ENCODE measurements at places on chromosomes 7 and 10.

GRCh38 chr7:130298544-130299326 lies 5.8 kb downstream of the CPA4 start:
- DNase-seq: no peak

- no peak for DNase-seq
Observed at GRCh38 chr10:21141946-21142492, 244.9 kb upstream of the NEBL start.

DNA sequence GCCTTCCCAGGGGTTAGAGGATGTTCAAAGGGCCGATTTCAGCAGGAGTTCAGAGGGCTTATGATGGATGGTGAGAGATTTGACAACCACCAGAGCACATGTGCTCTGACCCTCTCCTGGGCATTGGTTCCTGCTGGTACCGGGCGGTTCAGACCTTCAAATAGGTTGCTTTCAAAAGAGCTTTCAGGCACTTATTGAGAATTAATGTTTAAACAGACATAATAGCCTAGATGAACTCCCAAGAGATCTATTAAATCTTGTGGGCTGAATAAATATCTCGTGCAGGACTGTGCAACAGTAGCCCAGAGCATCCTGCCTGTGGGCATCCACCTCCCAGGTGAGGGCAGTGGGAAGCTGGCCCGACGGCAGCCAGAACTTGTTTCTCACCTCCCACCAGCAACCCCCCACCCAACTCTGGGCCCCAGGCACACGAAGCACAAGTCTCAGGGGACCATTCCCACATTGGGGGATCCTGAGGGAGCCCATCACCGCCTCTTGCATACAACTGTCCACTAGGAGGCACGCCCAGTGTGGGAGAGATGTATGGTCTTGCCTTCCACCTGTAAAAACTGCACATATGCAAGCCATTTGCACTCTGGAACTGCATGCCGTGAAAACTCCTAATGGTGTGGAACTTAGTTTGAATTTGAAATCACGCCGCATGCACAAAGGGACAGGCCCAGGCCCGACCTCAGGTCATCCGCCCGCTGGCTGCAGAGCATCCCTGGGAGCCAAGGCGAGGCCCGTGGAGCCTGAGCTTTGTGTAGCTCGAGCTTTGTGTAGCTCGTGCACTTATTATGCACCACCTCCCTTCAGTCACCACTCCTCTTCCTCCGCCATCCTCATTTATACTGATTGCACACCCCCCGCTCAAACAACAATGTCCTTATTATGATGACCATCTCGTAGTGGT lies 147.8 kb downstream of the ADCY1 start:
- DNase-seq: no peak

GRCh38 chr7:107359520-107360316 lies 110.1 kb upstream of the GPR22 start:
- DNase-seq: peak; percentile 33

DNA sequence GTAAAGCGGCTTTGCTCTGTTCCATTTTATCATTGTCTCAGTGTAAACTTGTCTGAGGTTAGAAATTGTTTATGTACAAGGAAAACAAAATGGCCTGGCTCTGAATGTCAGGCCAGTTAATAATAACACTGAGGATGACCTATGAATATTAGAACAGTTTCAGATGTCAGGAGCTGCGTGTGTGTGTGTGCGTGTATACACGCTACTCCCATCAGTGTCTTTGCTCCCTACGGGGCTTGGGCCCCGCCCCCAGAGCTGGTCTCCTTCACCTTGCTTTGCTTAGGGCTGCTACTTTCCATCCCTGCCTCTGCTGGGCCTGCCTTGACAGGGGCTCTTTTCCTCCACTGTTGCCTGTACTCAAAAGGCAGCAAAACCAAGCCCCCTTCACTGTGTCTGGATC lies 142.3 kb upstream of the BET1 start:
- DNase-seq: peak; percentile 58

DNA sequence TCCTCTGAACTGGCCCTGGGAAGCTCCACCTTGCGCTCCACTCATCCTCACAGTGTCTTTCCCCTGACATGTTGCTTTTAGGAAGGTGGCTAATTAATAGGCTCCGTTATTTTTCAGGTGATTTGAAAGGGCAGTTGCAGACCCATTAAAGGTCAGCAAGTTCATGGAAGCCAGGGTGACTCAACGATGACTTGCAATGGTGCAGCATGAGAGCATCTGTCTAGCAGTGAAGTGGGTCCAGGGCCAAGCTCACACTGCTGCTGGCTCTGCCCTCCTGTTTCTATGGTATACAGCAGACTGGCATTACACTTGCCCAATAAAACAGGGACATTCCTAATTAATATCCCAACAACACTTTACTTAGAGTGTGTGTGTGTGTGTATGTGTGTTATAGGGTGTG lies 68.8 kb upstream of the WDR11 start:
- DNase-seq: no peak

DNA sequence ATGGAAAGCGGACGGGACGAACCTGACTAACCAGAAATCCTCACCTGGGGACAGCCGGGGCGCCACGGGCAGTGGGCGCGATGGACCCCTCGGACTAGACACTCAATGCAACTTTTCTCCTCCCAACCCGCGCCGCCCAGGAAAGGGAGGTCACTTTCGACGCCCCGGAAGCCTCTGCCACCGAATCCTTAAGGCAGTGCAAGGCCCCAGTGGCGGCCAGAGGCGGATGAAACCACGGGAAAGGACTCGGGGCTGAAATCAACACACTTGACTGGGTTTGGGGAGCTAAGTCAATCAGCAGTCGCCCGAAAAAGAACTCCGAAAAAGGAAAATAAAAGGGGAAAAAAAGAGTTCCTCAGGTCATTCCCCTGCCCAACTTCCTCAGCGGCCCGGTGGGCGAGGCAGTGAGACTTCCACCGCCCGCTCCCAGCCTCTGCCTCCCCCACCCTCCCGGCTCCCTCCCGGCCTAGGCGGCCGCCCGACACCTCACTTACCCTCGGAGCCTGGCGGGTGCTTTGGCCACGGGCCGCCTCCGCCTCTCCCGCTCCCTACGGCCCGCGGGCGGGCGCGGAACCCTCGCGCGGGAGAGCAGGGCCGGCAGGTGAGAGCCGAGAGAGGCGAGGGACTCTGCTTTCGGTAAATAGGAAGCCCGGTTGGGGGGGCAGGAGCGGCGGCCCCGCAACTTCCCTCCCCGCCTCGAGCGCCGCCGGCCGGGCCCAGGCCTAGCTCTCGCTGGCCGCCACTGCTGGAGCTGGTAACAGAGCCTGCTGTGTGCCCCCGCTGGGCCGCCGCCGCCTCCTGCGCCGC lies 518 bp downstream of the WAPL start:
- DNase-seq: peak; percentile 81

- no peak for DNase-seq
Observed at GRCh38 chr10:24674892-24675632, 48.6 kb downstream of the ARHGAP21 start.

DNA sequence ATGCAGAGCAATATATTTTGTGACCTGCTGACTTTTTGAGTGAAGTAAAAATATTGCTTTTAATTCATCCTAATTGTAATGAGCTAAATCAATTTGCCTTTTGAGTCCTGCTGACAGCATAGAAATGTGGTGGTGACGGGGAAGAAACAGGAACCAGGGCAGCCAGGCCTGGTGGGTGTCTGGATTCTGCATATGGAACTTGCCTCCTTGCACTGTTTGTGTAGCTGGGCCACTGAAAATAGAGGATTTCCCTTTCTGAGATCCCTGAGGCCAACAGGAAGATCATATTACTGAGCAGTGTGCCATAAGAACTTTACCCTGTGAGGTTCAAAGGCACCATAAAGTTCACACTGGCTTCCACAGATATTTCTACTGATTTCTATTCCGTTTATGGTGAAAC lies 488.4 kb upstream of the AKR1E2 start:
- DNase-seq: no peak

- DNase-seq: peak; percentile 83
Observed at GRCh38 chr7:99365318-99366141, 9.0 kb upstream of the ARPC1B start.

DNA sequence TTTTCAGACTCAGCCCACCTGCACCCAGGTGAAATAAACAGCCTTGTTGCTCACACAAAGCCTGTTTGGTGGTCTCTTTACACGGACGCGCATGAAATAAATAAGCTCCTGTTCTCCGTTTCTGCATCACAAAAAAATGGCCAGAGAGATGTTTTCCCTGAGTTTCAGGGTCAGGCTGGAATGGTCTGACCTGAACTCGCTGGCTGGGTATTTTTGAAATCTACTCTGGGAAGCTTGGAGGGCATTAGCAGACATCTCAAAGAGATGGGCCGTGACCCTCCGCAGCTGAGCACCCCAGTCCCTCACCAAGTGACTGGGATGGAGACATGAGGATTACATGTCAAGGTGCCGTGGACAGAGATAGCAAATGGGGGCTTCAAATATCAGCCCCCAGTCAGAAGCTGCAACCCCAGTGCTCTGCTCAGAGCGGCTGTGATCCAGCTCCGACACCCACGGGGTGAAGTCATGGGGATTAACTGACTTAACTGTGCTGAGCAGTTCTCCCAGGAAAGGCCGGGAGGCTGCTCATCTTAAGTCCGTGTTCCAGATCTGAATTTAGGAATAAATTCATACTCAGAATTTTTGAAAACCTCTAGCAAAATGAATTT lies 22.3 kb downstream of the CALML5 start:
- DNase-seq: no peak

DNA sequence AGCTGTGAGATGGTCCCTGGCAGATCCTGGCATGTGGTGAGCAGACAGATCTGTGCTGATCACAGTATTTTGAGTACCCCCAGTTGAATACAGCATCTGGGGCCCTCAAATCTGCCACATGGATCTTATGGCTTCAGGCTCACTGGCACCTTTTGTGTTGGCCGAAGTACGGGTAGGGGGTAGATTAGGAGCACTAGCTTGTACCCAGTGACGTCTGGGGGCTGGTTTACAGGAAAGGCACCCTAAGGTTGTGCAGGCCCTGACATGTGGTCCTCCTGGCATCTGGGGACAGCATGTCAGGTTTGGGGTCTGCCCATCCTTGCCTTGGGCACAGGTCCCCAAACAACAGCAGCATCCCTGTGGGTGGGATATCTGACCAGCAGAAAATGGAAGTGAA lies 53.2 kb downstream of the SYPL1 start:
- DNase-seq: no peak

DNA sequence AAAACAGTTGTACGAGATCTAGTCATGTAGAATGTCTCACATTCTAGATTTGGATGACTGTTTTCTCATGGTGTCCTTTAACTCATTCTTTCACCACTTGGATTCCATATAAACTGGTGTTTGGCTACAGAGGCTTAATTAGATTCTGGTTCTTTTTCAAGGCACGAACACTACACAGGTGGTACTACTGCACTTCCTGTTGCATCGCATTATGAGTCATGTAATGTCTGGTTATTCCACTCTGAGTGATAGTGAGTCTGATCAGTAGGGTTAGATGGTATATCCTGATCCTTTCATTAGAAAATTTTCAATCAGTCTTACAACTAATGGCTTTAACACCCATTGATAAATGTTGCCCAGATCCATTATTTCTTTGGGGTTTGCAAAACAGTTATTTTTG lies 11.2 kb upstream of the AKAP9 start:
- DNase-seq: no peak

GRCh38 chr10:35462491-35462934 lies 126.2 kb downstream of the CCNY start:
- no peak for DNase-seq

GRCh38 chr10:34585422-34586112 lies 229.5 kb downstream of the PARD3 start:
- no peak for DNase-seq

DNA sequence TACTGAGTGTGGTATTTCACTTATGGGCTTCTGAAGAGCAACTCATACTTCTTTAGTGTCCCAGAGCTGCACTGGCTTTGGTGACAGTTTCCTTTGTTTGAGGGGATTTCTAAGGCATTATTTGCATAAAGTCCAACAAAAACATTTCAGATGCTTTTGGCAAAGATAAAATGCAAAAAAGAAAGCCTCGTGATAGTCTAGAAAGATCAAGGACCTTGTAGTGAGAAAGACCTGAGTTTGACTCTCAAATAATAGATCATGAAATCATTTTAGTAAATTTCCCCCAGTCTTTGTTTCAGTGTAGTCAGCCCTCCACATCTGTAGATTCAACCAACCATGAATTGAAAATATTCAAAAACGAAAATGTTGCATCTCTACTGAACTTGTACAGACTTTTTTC lies 107.4 kb downstream of the EEPD1 start:
- no peak for DNase-seq

GRCh38 chr7:97872025-97872669 lies at the start of gene ASNS:
TSS of gene ASNS (minus strand) at chr7:97872408. CDS start at chr7:97869156, 3,252 bp downstream.
- DNase-seq: peak; percentile 95

GRCh38 chr10:63217120-63217605 lies 84.0 kb downstream of the NRBF2 start:
- DNase-seq: no peak

Measured in Right ventricle myocardium inferior (tissue), 1 donor.